ENCODE measurements at places on chromosomes 16 and 17. TPM values are rescaled to one million over a fixed set of nuclear protein-coding genes. Genes with fewer than 3 reads are reported as not detected.

- DNase-seq, result no peak
- no peaks in the 10 kb centered on the region for H3K36me3 ChIP-seq
- peak within 1 kb of the TSS; percentile 87 for H3K4me3 ChIP-seq
- H3K4me1 ChIP-seq, result peaks cover 2% of the 10 kb centered on the region
- no peaks in the 10 kb centered on the region for H3K27me3 ChIP-seq
These were observed at the start of gene CRAMP1 for GRCh38 chr16:1612320-1613111. CRAMP1 (plus strand) TSS chr16:1612360; CDS start chr16:1614640, 2,280 bp downstream.

- no peaks in the 10 kb centered on the region for H3K4me1 ChIP-seq
- peak; percentile 3 for DNase-seq
- H3K4me3 ChIP-seq, result no peak overlapping the region
- H3K27me3 ChIP-seq, result no peaks in the 10 kb centered on the region
These were observed 54.7 kb downstream of the SLC6A2 start for GRCh38 chr16:55710466-55710865.

DNA sequence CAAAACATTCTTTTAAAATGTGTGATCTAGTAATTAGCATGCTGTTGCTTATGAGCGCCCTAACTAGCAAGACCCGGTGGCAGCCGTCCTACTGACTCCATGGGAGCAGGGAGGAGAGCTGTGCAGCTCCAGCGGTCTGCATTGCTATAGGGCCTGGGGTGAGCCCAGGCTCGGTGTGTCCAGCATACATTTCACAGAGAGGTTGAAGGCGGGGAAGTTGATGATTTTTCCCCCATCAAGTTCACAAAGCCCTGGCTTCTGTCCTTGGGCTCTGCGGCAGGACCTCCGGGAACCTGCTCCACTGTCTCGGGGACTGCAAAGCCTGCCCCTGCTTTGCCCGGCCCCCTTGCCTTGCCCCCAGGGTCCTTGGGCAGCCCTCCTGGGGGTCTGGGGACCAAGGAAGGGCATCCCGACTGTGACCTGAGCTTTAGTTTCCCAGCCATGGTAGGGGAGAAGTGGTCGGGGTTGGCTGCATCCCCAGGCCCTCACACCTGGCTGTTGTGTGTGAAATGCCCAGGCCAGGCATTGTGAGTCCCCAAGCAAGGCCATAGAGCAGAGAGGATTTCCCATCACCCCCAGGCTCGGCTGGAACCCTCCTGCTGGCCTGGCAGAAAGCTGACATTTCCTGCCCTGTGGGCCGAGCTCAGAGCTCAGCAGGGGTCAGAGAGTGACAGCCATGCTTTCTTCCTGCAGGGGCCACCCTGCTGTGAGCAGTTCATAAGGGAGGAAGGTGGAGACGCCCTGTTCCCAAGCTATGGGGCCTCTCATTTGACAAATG is 24.8 kb downstream of the KCNJ12 start:
- peaks cover 4% of the 10 kb centered on the region for H3K4me1 ChIP-seq
- no peak overlapping the region for H3K27ac ChIP-seq
- H3K27me3 ChIP-seq, result no peaks in the 10 kb centered on the region
- no peak for DNase-seq

DNA sequence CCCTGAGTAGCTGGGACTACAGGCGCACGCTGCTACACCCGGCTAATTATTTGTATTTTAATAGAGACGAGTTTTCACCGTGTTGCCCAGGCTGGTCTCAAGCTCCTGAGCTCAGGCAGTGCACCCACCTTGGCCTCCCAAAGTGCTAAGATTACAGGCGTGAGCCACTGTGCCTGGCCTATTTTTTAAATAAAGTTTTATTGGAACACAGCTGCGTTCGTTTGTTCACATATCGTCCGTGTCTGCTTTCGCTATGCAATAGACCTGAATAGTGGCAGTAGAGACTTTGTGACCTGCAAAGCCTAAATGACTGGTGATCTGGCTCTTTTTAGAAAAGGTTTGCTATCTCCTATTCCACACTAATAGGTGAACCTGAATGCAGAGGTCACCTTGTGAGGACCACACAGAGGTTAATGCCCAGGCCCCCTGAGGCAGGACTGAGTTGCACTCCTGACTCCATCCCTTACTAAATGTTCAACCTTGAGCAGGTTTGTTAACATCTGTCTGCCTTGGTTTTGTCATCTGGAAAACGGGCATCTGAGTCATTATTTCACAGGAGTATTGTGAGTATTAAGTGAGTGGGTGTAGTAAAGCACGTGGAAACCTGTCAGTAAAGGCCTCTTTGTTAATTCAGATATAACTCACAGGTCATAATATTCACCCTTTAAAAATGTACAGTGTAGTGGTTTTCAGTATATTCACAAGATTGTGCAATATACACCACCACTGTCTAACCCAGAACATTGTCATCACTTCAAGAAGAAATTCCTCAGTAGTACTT is 157.5 kb upstream of the CACNG5 start:
- DNase-seq, result peak; percentile 91
- no peak overlapping the region for H3K4me3 ChIP-seq
- no peaks in the 10 kb centered on the region for H3K27me3 ChIP-seq
- peaks cover 3% of the 10 kb centered on the region for H3K4me1 ChIP-seq
- H3K36me3 ChIP-seq, result no peaks in the 10 kb centered on the region

GRCh38 chr16:84759061-84759460 is 59.3 kb downstream of the USP10 start:
- DNase-seq, result peak; percentile 25
- H3K27ac ChIP-seq, result peak overlapping the region; percentile 43
- no peak overlapping the region for H3K4me3 ChIP-seq
- no peaks in the 10 kb centered on the region for H3K27me3 ChIP-seq
- H3K4me1 ChIP-seq, result peaks cover 6% of the 10 kb centered on the region
- H3K36me3 ChIP-seq, result peaks cover 6% of the 10 kb centered on the region

DNA sequence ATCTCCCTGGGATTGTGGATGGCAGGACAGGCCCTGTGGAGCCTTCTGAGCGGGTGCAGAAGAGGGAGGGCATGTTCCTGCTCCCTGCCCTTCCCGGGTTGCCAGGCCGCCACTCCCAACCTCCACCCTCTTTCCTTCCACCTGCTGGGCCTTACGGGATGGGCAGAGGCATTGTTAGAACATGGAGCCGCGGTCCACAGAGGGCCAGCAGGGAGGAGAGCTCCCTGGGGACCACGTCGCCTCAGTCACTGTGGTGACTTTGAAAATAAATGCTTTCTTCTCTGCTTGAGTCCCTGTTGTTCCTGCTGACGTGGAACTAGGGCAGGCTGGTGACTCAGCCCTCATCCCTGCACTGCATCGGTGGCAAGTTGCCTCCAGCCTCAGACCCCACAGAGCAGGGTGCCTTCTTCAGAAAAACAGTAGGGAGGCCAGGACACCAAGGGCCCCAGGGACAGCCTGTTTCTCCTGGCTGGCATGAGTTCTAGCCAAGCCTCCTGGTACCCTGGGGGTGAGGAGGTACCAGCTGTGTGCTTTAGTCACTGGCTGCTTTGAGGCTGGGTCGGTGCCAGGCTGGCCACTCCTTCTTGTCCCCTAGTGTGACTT is 224.9 kb downstream of the SEC14L1 start:
- H3K27me3 ChIP-seq, result no peaks in the 10 kb centered on the region
- H3K27ac ChIP-seq, result peak overlapping the region; percentile 77
- no peaks in the 10 kb centered on the region for H3K36me3 ChIP-seq
- peak; percentile 92 for DNase-seq
- no peak overlapping the region for H3K4me3 ChIP-seq

- H3K36me3 ChIP-seq, result no peaks in the 10 kb centered on the region
- H3K27me3 ChIP-seq, result no peaks in the 10 kb centered on the region
- DNase-seq, result no peak
- no peak overlapping the region for H3K4me3 ChIP-seq
- H3K27ac ChIP-seq, result no peak overlapping the region
- no peaks in the 10 kb centered on the region for H3K4me1 ChIP-seq
These were observed 22.8 kb downstream of the PRKCB start for GRCh38 chr16:23858542-23858941.

DNA sequence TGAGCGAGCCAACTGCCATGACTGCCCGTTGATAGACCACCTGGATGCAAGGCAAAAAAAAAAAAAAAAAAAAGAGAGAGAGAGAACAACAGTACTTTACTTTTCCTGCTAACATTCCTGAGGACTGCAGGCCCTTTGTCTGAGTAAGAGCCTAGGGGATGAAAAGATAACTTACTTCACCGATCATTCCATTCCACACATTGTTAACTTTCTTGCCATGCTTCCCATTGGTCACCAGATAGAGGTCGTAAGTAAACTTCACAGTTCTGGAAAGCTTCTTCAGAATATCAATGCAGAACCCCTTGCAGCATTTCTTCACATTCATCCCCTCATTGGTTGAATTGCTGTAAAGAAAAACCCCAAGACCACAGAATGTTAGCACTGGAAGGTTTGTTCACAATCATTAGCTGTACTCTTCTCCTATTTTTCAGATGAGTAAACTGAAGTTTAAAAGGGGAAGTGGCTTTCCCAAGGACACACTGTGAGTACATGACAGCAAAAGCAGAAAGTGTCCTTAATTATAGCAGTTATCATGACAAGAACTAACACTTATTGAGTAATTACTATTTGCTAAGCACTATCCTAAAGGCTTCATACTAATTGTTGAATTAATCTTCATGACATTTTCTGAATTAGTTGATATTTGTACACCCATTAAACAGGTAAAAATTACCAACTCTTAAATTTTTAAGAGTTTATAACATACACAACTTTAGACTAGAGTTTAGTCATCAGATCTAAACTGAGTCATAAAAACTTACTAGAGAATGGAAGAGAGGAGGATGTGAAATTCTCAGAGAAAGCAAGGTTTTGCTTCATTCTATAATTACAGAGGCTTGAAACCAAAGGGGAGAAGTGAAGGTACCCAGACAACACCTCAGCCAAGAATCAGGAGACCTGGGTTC is 341.2 kb downstream of the GRIN2A start:
- no peak for DNase-seq
- H3K4me1 ChIP-seq, result peaks cover 15% of the 10 kb centered on the region
- H3K36me3 ChIP-seq, result no peaks in the 10 kb centered on the region
- H3K27ac ChIP-seq, result no peak overlapping the region
- H3K4me3 ChIP-seq, result no peak overlapping the region

DNA sequence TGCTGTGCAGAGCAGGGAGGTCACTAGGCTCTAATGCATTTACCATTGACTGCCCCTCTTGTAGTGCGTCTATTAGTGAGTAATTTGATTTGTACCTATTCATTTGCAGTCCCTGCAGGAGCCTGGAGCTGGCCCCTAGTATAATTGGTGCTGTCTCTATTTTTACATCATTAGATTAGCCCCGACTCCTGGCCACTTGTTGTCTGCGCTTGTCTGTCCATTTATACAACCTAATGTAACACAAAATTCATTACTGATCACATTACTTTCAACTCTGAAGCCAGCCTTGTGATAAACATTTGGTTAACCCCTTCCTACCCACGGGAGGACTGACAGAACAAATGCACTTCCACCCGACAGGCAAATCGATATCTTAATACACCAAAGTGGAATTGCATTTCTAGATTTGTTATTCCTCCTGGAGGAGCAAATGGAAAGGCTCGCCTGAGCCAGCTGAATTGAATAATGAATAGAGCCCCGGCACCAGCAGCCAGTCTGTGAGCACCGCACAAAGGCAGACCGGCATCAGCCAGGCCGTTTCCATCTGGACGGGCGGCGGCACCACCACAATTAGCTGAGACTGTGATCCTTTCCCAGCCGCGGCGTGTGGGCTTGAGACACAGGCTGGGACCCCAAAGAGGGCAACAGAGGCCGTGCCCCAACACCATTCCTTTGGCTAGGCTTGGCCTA is 18.7 kb upstream of the TBX2 start:
- DNase-seq, result no peak
- peak overlapping the region; percentile 50 for H3K27ac ChIP-seq
- no peak overlapping the region for H3K4me3 ChIP-seq
- H3K36me3 ChIP-seq, result no peaks in the 10 kb centered on the region

DNA sequence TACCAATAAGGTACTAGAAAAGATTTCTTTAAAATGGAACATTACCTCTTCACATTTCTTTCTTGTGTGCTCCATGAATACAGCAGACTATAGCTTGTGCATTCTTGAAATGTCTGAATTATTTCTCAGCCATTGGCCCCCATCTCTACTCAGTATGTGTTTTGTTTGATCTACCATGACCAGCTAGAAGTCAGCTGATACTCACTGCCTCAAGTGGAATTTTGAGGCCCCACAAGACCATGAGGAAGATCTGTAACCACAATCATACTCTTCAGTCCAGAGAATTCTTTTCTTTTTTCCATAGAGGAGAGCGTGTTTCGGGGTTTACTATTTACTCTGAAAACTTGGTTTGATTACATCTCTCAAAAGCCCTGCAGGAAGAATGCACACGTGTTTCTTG is 319.1 kb downstream of the TOX3 start:
- H3K27ac ChIP-seq, result no peak overlapping the region
- no peaks in the 10 kb centered on the region for H3K4me1 ChIP-seq
- no peak overlapping the region for H3K4me3 ChIP-seq
- H3K27me3 ChIP-seq, result no peaks in the 10 kb centered on the region
- no peaks in the 10 kb centered on the region for H3K36me3 ChIP-seq

GRCh38 chr17:47862621-47863440 is 11.9 kb upstream of the SP6 start:
- peaks cover 7% of the 10 kb centered on the region for H3K27me3 ChIP-seq
- H3K4me1 ChIP-seq, result peaks cover 6% of the 10 kb centered on the region
- H3K36me3 ChIP-seq, result no peaks in the 10 kb centered on the region

DNA sequence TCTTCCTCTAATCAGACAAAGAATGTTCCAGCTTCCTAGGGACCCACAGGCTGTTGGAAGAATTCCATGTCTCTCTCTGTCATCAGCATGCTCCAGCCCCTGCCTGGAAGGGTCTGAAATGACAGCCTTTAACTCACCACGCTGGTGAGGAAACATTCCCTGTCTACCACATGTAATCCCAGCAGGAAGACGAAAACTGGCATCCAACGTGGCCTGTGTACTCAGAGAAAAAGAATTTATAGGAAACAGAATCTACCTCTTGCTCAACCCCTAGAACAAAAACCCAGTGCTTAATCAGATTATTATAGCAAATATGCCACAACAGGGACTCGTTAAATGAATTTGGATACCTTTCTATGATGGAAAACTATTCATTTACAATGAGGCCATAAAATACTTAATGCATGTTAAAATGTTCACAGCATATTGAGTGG is 147.3 kb upstream of the FOXF1 start:
- no peak overlapping the region for H3K4me3 ChIP-seq

C16orf86 gene
- 5.6 TPM for total RNA-seq

C16orf54 gene
- total RNA-seq, result not detected

KRTAP9-2 gene
- not detected for total RNA-seq

DNAI2 gene
- not detected for total RNA-seq
